CD4-positive, alpha-beta T cell treated with Interferon gamma for 1 hour (primary cell): ENCODE measurements at places on chromosomes 4 and X.

- no peak for DNase-seq
These were observed 1.2 kb upstream of the ZNF827 start for GRCh38 chr4:145939856-145940255.

DNA sequence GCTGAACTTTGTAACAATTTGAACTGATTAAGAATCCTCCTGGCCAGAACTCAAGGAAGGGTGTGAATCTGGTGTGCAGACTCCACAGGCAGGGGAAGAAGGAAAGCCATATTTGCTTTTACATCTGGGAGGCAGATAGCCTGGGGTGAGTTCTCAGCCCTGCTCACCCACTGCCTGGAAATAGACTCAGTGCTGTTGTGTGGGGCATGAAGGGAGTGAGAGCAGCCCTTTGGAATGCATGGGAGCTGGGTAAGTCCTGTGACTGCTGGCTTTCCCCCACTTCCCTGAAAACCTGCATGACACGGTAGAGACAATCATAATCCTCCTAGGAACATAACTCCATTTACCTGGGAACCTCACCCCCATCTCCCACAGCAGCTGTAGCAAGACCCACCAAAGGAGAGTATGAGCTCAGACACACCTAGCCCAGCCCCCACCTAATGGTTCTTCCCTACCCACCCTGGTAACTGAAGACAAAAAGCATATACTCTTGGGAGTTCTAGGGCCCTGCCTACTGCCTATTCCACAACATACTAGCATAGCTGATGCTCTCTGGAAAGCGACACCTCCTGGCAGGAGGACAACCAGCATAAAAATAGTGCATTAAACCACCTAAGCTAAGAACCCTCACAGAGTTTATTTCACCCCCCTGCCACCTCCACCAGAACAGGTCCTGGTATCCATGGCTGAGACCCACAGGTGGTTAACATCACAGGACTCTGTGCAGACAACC lies 59.3 kb upstream of the UBQLN2 start:
- no peak for DNase-seq

DNA sequence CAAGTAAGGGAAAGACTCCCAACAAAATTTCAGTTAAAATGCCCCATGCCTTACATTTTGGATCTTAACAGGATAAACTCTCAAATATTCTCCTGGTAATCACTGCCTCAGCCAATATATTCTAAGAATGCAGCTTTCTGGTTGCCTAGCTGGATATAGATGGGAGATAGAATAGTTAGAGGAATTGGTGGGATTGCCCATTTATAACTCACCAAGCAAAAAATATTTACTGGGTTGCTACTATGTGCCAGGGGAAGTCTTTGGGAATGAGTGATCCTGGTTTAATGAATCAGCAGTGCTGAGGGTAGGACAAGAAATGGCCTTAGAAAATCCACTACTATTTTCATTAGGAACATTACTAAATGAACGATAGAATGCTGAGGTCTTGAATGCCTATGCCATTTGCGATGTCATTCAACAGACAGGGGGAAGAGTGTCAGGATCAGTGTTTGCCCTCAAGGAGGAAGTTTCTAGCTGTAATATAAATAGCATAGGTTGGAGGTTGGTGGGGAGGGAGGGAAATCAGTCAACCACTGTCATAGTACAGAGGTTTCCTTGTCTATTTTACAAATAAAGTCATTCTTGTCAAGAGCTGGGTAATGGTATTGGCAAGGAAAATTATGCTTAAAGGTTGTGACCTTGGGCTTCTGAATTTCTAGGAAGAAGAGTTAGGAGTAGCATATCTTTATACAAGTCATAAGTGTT lies 63.5 kb downstream of the ENOPH1 start:
- DNase-seq = no peak

DNA sequence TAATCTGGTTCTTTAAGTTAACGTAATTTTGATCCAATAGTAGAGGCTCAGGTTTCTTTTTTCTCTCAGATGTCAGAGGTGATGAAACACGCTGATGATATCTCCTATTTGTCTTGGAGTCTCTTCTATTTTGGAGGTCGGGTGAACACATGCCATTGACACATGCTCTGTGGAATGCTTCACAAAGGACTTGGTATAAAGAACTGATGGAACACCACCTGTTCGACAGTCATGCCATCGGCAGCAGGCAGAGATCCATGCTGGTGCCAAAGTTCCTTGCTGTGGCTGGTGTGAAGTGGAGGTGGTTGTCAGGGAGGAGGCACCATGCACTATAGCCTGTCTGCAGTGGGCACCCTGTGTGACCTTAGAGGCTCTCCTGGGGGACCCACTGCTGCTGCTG lies 94.9 kb downstream of the ATP8A1 start:
- DNase-seq = no peak

DNA sequence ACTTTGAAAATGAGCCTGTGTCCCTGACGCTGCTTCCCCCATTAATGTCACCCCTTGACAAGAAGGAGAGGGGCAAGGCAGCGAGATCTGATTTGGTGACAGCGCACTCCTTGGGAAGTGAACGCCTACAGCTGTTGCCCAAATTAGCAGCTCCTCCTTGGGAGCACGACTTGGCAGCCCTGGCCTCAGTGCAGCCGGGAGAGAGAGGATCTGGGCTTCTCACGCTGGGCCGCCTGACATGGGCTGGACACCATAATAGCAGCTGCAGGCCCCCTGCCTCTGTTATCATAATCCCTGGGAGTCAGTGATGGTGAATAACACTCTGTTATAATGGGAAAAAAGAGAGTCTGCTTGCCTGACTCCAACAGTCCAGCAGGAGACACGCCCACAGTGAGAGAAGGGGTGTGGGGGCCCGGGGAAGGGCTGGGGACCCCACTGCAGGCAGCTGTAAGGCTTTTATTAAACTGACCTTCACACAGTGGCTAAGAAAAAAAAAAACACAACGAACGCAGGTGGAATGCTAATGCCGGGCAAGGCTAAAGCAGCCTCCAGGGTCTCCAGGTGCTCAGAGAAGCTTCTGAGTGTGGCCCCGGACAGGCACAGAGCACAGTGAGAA lies 73.3 kb downstream of the PSAPL1 start:
- DNase-seq = no peak

- DNase-seq = no peak
These were observed 52.1 kb downstream of the PWWP3B start for GRCh38 chrX:106220177-106220576.

DNA sequence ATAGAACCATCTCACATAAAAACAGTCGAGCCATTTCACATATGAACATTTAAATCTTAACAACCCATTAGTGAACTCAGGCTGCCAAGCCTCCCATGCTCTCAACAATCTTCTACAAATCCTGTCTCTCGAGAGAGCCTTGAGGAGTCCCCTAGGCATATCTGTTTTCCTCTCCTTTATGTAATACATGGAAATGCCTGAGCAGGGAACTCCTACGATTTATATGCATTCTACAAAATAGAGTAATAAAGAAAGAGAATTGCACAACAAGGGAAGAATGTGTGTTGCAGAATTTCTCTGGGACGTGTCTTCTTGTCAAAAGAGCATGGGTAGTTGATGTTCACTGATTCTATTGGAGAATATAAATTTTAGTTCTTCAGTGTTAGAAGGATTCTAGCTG lies 101.8 kb upstream of the VCX2 start:
- DNase-seq = no peak

GRCh38 chr4:81469781-81470455 lies 1.8 kb downstream of the RASGEF1B start:
- no peak for DNase-seq

GRCh38 chr4:45442466-45442865 lies 681.4 kb downstream of the GABRG1 start:
- no peak for DNase-seq

- no peak for DNase-seq
These were observed 76.2 kb downstream of the ELOVL6 start for GRCh38 chr4:110122201-110122600.

- no peak for DNase-seq
These were observed 61.8 kb upstream of the STOX2 start for GRCh38 chr4:183843248-183843671.

GRCh38 chrX:129654652-129655546 lies at the start of gene APLN:
Gene APLN, minus strand, starts transcription at chrX:129654956. Its CDS starts 326 bp downstream, at chrX:129654630.
- no peak for DNase-seq

DNA sequence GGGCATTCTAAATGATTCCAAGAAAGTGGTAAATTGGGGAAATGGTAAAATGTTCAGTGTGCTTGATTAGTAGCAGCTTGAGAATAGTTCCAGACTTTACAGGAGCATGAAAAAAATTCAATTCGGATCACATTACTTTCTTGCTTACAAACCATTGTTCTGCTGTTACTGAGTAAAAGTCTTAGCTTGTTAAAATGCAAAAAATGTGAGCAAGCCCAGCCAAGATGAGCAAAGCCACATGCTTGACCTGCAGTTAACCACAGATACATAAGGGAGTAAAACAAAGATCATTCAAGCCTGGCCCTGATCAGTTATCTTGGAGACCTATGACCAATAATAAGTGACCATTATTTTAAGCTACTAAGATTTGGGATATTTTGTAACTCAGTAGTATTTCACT lies 562.9 kb upstream of the MAGEB2 start:
- no peak for DNase-seq

DNA sequence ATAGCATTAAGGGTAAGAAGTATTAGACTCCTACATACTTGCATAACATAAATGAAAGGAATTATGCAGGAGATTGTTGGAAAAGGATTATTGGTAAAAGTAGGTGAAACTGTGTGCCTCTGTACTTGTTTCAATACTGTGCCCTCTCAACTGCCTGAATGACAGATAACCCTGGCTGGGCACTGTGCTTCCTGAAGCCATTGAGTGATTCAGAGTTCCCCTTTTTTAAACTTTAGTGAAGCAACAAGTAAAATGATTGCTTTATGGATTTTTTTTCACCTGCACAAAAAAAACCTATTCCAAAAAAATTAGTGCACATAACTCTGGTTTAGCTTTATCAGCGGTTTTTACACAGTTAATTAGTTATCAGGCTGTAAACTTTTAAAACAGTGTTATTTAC lies 204.8 kb downstream of the TRAM1L1 start:
- DNase-seq = no peak

DNA sequence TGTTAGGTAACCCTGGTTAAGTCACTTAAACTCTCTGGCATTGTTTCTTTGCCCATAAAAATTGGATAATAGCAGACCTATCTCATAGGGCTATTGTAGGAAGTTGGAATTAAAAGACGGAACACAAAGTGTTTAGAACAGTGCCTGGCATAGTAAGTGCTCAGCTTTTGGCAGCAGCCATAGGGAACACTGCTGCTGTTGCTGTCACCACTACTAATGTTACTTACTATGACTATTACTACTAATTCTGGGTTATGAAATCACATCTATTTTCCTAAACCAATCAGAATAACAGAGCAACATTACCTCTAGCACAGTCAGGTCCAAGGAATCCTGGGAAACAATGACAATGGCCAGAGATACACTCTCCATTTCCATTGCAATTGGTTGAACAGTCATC lies 300.0 kb downstream of the SH2D1A start:
- DNase-seq = no peak

DNA sequence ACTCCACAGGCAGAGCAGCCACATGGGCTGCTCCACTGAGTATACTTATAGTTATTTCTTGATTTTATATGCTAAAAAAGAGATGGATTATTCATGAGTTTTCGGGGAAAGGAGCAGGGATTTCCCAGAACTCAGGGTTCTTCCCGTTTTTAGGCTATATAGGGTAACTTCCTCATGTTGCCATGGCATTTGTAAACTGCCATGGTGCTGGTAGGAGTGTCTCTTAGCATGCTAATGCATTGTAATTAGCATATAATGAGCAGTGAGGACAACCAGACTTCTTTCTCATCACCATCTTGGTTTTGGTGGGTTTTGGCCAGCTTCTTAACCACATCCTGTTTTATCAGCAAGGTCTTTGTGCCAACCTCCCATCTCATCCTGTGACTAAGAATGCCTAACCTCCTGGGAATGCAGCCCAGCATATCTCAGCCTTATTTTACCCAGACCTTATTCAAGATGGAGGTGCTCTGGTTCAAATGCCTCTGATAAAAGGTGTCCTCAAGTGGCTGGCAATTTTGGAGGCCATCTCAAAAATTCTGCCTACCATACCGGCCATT lies 213.0 kb upstream of the VEGFC start:
- DNase-seq = peak; percentile 1

DNA sequence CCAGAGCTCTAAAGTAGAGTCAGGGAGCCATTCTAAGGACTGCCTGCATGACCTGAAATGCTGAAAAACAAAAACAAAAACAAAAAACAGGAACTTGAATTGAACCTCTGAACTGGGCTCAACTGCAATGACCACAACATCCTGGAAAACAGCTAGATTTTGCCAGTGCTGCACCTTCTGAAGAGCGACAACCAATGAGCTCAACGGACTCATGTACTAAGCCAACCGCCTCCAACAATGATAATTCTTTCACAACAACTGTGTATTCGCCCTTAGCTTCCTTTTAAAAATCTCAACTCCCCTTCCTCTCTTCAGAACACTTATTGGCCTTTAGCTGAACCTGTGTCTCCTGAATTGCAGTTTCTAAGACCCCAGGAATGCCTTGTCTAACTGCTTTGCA lies 69.8 kb downstream of the HAUS3 start:
- no peak for DNase-seq

DNA sequence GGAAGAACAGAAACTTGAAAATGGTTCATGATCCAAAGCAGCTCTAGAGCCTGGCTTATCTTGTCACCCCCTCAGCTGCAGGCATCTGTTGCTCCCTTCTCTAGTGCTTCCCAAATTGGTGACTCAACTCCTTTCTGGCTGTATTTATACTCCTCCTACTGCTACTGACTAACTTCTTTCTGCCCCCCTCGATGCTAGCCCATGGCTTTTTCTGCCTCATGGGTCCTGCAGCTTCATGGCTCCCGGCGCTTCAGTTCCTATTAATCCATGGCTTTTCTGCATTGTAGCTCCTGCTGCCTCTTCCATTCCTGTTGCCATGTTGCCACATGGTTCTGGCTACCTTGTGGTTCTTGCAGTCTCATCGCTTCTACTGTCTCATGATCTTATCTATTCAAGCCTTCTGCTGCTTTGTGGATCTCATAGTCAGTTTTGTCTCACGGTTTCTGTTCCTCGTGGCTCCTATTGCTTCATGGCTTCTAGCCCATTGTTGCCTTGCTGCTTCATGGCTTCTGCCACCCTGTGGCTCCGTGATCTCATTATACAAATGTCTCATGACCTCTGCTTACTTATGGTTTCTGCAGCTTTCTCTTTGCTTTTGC lies 48.1 kb downstream of the SMC1A start:
- DNase-seq = peak; percentile 11

- DNase-seq = no peak
These were observed 114.8 kb upstream of the ATP6AP2 start for GRCh38 chrX:40465735-40466551.

DNA sequence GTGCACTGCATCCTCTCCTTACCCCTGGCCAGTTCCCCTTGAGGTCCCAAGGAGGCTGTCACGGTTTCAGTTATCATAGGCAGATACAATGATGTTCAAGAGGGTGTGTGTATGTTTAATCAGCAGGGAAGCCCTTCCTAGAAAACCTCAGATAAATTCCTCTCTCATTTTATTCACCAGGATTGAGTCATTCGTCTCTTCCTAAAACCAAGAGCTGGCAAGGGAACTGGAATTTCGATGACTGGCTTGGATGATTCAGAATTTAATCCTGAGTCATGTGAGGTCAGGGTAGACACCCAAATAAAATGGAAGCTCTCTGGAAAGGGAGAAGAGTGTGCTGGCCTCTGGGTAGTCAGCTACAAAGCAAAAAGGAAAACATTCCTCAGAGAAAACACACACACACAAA lies 106.2 kb upstream of the RAPGEF2 start:
- no peak for DNase-seq

- DNase-seq = no peak
These were observed 101.3 kb downstream of the ZAR1 start for GRCh38 chr4:48591372-48591771.
